Activated T-helper 17 cell treated with anti-CD3 and anti-CD28 coated beads, Interleukin-2, amount 50 U/mL, for 72 hours (primary cell): ENCODE measurements at places on chromosomes 4 and X.

- no peak for ATAC-seq
Measured at GRCh38 chr4:136725286-136726081, 806.8 kb downstream of the PCDH18 start.

- no peak for ATAC-seq
Measured at GRCh38 chr4:171880136-171880535, 66.9 kb downstream of the GALNTL6 start.

- no peak for ATAC-seq
Measured at GRCh38 chr4:34721835-34722234, 1522.5 kb downstream of the ARAP2 start.

DNA sequence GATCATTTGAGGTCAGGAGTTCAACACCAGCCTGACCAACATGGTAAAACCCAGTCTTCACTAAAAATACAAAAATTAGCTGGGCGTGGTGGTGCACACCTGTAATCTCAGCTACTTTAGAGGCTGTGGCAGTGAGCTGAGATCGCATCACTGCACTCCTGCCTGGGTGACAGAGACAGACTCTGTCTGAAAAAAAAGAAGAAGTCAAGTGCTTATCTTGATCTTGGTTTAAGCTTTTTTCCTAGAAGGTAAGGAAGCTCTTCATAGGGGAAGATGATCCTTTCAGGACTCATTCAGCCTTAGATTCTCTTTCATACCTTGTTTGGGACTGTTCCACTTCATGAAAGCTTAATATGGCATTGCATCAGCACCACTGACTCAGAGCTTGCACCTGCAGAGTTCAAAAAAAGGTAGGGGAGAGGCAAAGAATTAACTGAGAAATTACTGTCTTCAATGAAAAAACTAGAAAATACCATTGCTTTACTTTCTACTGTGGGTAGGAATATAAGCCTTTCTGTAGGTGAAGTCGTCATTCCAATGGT, 70.8 kb upstream of the EPGN start:
- no peak for ATAC-seq

DNA sequence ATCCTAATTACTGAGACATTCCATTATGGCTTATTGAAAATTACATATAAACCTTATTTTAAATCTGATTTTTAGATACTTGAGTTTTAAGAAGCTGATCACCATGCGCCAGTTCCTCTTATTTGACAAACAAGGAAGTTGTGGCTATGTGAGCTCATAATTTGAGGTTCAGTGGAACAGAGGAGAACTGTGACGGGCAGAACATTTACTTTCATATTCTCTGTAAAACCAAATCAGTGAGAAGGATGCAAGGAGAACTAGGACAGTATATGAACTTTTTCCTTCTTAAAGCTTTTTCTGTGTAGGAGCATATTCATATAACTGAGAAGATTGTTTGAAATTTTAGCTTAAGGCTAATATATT, 25.3 kb downstream of the STIM2 start:
- ATAC-seq, result peak; percentile 71

DNA sequence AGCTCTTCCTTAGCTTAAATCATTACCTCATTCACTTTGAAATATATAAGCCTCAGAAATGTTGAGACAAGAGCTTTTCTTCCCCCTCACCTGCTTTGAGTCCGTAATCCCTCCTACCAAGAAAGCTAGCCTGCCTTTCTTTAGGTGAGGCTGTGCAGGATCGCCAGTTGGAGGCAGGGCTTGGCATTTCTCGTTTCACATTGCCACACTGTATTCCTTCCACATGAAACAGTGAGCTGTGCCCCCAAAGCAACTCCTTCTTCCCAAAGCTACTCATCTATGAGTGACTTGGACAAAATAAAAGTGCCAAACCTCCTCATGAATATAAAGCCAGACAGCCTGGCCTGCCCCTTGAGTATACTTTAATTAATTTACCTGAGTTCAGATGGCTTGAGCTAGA, 86.8 kb downstream of the LIMCH1 start:
- no peak for ATAC-seq

DNA sequence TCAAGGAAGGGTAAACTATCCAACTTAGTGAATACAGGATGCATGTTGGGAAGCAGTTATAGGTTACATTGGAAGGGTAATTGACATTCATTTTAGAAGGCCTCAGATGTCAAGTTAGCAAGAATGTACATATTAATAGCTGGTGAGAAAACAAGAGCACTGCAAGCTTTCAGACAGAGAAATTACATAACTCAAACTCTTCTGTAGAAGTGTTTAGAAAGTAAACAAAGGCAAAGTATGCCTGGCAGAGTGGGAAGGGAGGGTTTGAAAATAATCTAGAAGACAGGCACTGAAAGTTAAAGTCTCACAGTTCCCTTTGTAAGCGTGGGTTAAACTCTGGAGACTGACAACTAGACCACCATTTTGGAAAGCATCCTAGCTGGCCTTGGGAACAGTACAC, 406.2 kb downstream of the ANKRD50 start:
- no peak for ATAC-seq

- peak; percentile 58 for ATAC-seq
Measured at GRCh38 chrX:71638409-71638808, 20.1 kb upstream of the CXCR3 start.

DNA sequence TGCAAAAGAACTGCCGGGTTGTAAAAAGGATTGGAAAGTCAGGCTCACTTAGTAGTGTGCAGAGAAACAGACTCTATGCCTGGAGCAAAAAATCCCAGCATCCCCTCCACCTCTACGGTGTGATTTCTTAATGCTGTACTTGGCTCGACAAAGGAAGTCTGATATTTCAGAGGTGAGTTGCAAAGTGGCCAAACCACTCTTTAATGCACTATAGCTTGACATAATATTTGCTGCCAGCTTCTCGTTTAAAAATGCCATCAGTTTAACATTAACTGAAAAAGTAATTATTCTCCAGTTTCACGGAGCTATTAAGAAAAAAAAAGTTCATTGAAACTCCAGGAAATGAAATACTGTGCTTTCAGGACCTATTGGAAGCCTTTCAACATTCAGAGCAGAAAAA, 448.3 kb upstream of the ZFP42 start:
- ATAC-seq, result no peak

DNA sequence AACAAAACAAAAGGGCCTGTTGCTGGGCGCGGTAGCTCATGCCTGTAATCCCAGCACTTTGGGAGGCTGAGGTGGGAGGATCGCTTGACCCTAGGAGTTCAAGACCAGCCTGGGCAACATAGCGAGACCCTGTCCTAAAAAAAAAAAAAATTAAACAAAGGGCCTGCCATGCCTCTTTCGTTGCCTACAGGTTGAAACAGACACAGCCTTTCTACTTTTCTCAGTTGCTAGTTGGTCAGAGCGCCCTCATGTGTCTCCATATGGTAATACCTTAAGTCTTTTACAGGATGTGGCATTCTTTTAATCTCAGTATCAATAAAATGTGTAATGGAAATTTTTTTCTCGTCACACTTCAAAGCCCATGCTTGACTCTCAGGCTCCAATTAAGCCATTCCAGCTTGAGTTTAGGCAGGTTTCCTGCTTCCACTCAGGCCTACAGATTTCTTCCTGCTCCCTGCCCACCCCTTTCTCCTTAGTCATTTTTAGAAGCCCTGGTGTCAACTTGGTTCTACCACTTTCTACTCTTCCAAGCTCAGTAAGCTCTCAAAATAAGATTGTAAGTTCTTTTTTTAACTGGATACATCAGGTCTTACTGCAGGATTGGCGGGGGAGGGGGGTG, 4.6 kb upstream of the SOWAHD start:
- ATAC-seq, result peak; percentile 9

GRCh38 chrX:41590641-41591040, 98.1 kb upstream of the GPR34 start:
- no peak for ATAC-seq

- ATAC-seq, result peak; percentile 76
Measured at GRCh38 chrX:19747652-19748610, 139.5 kb downstream of the SH3KBP1 start.

- no peak for ATAC-seq
Measured at GRCh38 chrX:13120017-13120416, 75.6 kb upstream of the FAM9C start.

- ATAC-seq, result no peak
Measured at GRCh38 chrX:43853225-43853828, 28.9 kb downstream of the MAOB start.

DNA sequence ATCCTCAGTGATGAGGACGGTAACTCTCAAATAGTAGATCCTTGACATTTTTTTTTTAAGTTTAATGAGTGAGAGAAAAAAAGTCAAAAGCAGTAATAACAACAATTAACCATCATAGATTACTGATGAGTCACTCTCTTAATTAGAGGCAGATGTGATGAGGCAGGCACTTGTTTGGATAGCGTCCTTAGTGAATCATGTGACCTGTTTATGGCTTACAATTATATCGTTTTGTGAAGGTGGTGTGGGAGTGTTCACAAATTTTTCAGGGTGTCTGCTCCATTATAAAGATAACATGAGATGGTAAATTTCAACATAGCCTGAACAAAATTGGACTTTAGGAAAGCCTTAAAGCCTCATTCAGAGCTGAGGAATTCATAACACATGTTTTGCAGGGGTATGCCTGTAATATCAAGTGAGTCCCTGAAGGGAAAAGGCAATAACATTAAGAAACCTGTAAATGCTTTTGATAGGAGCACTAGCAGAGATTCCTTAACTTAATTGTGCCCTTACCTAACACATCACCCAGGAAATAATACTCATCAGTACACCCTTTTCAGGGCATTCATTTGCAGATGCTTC, 51.9 kb upstream of the XIAP start:
- no peak for ATAC-seq

DNA sequence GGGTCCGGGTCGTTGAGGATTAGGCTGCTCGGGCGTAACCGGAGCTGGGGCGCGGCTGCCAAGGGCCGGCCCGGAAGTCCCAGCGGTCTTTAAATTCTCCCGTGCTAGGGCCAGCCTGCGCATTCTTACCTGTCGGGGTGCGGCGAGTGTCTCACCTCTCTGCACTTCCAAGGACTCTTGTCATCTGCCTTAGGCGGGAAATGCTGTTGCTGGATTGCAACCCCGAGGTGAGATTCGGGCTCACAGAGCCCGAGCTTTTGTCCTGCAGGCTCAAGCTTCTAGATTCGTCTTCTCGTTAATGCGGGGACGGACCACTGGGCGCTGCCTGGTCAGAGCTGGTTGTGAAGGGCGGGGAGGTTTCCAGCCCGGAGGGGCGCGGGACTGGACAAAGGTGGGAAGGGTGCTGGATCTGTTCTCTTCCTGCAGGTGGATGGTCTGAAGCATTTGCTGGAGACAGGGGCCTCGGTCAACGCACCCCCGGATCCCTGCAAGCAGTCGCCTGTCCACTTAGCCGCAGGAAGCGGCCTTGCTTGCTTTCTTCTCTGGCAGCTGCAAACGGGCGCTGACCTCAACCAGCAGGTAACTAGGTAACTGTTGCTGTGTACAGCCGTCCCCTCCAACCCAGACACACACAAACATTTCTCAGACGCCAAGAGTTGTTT, at the start of gene ANKRD37:
ANKRD37 (plus strand) TSS at position 118 of the 662 bp plus-strand sequence; CDS start at position 201, 83 bp downstream.
- ATAC-seq, result no peak

DNA sequence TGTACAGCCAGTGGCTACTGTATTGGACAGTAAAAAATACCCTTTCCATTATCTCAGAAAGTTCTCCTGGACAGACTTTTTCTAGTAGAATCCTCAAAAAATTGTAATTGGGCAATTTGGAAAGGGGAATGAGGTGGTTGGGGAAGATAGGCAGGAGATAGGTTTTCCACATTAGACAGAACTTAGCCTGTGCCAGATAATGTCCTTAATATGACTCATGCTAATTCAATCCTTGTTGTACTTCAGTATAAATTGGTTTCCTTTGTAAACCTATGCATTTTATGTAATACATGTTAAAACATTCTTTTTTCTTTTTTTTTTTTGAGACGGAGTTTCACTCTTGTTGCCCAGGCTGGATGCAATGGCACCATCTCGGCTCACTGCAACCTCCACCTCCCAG, 8.9 kb downstream of the EIF4E start:
- no peak for ATAC-seq

DNA sequence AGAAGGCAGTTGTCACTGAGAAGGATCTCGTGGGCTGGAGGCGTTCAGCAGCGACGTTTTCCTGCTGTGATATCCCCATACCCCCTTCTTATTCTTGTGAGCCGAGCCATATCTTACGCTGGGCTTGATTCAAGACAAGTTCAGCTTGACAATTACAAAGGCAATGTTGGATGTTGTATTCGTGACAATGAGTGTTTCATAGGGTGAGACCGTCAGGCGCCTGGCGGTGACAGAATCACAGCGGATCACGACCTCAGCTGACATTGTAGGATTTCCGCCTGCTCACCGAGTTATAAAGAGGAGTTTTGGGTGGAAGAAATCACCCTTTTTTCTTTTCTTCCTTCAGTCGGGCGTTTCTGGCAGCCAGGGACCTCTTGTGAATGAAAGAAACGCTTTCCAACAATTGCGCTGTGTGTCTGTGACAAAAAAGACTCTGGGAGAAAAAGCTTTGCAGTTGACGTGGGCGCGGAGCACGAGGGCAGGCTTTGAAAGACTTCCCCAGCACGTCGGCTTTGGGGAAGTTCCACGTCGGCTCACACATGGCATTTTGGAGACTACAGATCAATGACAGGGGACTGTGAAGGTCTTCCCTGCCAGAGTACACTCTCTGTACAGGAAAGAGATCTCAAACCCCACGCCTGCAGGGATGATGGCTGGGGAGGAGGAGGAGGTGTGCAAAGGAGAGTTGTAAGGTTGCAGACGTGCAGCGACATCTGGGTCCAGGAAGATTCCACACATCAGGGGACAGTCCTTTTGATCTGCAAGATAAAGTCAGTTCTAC, 135.4 kb downstream of the CRLF2 start:
- ATAC-seq, result no peak

DNA sequence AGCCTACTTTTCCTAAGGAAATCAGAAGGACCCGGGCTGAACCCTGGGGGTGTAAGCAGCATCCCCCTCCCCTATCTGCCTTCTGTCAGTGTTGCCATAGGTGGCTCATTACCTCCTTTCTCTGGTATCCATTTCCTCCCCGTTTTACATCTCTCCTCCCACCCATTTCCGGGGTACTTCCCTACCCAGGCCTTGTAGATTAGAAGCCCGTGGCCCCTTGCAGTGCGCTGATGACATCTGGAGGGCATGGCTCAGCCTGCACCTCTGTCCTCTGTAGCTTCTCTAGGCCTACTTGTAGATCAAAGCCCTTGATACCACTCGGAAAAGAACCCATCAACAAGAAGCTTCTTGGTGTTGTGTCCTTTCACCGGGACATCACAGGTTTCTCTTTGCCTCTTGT, 71.8 kb downstream of the NBDY start:
- peak; percentile 89 for ATAC-seq

GRCh38 chrX:123447506-123447905, 263.4 kb downstream of the GRIA3 start:
- ATAC-seq, result no peak

DNA sequence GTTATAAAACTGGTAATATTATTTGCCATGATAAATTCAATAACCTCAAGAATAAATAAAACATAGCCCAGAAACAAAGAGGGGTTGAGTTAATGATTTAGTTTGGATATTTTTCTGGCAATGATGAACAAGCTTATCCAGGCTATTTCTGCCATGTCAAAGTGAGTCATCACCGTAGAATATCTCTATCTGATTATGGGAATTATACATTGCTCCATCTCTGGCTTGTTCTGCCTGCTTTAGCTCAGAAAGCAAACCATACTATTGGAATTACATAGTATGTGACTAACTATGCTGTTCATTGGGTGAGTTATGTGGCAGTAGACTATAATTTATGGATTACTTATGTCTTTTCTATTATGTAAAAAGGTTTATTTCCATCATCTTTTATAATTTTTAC, 680.1 kb upstream of the AADAT start:
- ATAC-seq, result no peak
